ENCODE measurements at places on chromosomes 5 and 9.

GRCh38 chr5:34916518-34916917, 1.0 kb downstream of the BRIX1 start:
- DNase-seq, result no peak

GRCh38 chr5:82584631-82585030, 306.5 kb upstream of the RPS23 start:
- DNase-seq, result no peak

DNA sequence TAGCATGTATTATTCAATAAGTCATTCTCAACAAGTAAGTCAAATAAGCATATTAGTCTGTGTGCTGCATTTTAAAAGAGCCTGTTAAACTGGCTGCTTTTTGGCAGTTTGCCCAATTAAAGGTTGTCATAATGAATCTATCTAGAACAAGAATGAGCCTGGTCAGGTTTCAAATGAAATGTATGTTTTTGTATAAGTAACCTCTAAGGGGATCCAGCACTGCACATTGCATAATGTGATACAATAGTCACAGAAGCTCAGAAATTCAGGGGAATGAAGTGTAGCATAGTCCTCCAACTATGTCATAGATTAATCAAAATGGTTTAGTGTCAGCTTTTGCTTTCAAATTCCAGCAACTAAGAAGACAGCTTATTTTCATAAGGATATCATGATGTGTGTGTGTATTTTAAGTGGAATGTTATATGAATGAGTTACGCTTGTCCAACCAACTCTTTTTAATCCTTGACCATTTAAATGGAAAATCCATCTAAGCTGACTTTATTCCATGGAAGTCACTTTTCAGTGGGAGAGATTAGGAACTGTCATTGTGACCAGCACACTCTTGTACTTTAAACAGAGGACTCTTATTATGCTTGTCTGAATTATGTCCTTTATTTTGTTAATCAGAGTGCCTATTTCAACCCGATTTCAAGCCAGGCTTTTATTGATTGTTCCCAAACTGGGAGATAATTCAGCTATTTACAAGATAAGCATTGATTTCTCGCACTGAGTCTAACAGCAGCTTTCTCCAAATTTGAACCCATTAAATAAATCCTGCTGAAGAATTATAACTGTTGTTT, 283.9 kb upstream of the ADAMTSL1 start:
- DNase-seq, result no peak

- no peak for DNase-seq
Observed at GRCh38 chr9:132141948-132142594, 19.8 kb upstream of the NTNG2 start.

- no peak for DNase-seq
Observed at GRCh38 chr9:98522487-98522886, 186.2 kb downstream of the GABBR2 start.

GRCh38 chr9:120559546-120559945, 20.4 kb downstream of the CDK5RAP2 start:
- no peak for DNase-seq

DNA sequence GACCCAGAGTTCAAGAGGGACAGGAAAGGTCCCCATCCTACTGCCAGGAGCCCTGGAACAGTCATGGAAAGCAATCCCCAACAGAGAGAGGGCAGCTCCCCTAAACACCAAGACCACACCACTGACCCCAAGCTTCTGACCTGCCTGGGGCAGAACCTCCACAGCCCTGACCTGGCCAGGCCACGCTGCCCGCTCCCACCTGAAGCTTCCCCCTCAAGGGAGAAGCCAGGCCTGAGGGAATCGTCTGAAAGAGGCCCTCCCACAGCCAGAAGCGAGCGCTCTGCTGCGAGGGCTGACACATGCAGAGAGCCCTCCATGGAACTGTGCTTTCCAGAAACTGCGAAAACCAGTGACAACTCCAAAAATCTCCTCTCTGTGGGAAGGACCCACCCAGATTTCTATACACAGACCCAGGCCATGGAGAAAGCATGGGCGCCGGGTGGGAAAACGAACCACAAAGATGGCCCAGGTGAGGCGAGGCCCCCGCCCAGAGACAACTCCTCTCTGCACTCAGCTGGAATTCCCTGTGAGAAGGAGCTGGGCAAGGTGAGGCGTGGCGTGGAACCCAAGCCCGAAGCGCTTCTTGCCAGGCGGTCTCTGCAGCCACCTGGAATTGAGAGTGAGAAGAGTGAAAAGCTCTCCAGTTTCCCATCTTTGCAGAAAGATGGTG, 31.6 kb downstream of the CD180 start:
- DNase-seq, result no peak

- peak; percentile 68 for DNase-seq
Observed at GRCh38 chr9:33225319-33226147, 14.4 kb upstream of the SPINK4 start.

DNA sequence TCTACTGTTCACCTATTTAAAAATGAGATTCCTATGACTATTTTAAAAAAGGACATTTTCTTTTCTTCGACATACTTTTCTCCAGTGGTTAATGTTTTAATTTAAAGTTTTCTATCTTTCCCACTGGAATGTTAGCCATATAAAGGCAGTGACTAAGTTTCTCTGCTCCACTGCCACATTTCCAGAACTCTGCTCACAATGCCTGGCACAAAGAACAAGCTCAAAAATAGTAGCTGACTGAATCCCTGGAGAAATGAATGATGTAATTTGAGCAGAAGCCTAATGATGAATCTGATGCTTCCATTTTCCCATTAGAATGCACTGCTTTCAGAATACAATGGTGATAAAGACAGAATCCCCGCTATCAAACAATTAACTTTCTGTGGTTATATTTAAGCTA, 817.8 kb downstream of the MTRR start:
- DNase-seq, result no peak

GRCh38 chr9:123832858-123833650, 96.9 kb downstream of the DENND1A start:
- no peak for DNase-seq
